Mesenchymal stem cell (in vitro differentiated cells and primary cell): ENCODE measurements at places on chromosomes 5 and 9.

DNA sequence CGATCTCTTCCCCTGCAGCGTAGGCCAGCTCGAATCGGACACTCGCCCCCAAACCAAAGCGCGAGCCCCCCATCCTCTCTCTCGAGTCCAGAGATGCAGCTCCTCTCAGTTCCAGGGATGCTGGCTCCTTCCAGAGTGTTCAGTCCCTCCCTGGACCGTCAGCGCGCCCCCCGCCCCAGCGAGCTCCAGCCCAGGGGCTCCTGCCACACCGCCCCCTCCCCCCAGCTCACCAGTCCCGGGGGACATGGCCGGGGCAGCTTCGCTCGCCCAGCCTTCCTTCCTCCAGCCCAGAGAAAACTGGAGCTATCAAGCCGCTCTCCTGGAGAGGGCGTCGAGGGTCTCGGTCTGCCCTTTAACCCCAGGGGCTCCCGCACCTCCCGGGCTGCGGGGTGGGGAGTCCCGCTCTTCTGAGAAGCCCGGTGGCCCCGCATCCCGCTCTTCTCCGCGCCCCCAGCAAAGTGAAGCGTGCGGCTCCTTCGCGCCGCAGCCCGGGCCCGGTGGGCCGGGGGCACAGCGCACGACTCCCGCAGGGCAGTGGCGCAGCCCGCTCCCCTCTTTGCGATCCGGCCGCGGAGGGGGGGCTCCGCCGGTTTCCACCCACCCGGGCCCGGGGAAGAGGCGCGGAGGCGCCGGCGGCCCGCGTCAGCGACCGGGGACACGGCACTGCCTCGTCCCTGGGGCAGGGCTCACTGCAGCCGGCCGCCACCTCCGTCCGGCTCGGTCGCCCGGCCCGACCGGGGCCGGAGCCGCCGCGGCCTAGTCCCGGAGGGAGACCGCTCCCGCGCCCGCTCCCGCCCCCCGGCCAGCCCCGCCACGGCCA is 587 bp downstream of the MIER3 start:
- peak; percentile 43 for DNase-seq

DNA sequence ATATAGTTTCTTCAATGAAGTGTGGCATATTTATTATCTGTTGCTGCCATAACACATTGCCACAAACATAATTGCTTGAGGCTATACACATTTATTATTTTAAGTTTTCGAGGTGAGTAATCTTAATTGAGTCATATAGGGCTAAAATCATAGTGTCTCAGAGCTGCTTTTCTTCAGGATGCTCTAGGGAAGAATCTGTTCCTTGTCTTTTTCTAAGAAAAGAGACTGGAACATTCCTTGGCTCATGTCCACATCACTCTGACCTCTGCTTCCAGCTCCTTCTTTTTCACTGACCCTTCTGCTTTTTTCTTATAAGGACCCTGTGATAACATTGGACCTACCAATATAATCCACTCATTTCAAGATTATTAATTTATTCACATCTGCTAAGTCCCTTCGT is 632.4 kb upstream of the TYRP1 start:
- DNase-seq = no peak

- no peak for DNase-seq
These were observed 90.4 kb upstream of the MVB12B start for GRCh38 chr9:126236273-126236672.

DNA sequence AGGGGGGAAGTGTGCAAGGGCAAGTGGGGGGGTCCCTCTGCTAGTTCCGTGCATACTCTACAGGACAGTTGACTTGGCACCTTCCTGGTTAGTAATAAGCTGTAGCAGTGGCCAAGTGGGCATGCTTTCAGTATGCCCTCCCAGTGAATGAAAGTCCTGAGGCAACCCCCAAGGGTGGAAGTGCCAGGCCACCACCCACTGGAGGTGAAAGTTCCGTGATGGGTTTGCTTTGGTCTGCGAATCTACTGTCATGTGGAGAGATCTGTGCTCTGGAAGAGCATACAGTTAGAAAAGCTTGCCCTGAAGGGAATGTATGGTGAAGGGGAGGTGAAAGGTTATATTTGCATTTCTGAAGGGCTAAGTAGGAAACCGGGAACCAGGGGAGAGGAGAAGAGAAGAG is 10.3 kb downstream of the FXN start:
- DNase-seq = no peak

- DNase-seq = no peak
These were observed 28.1 kb downstream of the ACSL6 start for GRCh38 chr5:131983244-131983771.

DNA sequence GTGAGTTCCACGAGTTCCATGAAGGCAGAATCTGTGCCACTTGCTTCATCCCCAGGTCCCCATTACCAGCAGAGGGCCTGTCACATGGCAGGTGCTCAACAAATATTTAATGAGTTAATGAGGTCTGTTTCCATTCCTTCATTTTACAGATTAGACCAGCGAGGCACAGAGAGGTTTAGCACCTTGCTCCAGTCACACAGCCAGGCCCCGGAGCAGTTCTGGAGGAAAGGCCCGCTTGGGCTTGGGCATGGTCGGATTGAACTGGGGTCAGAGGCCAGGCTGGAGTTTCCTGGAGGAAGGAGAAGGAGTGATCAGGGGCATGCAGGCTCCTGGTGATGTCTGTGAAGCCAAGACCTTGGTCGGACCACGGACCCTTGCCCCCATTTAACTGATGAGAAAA is 4.0 kb upstream of the ST6GALNAC4 start:
- DNase-seq = no peak

DNA sequence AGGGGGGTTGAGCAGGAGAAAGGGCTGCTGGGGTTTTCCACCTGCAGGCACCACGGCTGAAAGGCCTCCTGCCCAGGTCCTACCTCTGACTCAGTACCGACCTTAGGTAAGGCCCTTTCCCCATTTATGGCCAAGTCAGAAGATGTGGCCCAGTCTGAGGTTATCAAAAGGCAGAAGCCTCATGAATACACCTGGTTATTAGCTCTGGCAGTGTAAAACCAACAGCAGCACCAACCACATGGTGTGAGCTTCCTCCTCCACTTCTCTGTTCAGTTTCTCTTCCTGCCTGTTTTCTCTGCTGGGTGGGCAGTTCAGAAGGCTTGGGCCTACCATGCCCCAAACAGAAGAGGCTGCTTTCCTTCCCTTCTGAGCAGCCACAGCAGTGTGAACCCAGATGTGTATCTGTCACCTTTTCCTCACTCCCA is 86.9 kb downstream of the UGCG start:
- no peak for DNase-seq

- DNase-seq = no peak
These were observed 98.1 kb upstream of the IFNK start for GRCh38 chr9:27425827-27426510.

- DNase-seq = no peak
These were observed 2043.6 kb upstream of the C9orf72 start for GRCh38 chr9:29616844-29617243.

DNA sequence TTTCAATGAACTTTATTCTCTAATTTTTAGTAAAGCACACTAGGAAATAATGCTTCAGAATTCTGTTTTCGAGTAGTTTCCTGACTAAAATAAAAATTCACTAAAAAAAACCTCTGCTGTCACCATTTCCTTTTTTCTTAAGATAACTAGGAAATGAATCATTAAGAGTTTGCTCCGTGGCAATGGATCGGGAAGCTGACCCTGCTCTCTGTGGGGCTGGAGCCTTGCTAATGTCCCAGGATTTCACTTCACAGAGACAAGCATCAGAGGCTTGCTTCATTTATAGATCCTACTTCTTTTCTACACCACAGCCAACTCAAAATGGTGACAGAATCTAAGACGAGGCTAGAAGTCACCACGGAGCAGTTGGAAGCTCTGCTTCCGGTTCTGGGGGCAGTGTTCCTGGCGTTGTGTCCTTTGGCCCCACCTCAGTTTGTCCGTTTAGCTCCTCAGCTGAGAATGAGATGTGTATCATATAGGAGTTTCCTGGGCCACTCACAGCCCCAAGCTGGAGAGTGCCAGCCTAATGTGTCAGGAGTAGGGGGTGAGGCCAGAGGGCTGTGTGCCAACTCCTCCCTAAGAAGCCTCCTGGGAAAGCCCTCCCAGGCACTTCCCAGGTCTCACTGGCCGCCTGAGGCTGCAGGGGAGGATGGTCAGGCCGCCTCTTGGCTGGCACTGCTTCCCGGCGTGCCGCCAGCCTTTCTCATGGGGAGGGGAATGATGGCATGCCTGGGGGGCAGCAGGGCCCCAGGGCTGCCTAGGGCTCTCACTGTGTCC is 19.6 kb downstream of the TENT4A start:
- peak; percentile 80 for DNase-seq

DNA sequence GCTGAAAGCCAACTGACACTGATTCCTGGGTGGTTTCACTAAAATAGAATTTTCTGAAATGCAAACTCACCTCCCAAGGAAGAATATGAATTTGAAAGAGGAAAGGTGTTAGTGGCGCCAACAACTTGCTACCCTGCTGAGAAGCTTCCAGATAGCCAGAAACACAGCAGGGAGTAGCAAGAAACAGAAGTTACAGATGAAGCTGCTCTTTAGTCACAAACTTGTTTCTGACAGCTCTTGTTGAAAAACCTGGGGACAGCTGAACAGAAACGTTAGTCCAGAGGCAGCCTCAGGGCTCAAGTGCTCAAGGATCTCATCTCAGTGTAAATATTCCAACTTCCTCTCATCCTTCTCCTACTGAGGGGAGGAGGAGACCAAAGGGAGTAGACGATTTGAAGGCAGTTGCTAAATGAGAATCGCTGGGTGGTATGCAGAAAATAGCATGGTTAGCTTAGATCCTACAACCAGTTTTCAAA is 184.1 kb downstream of the PDE4D start:
- DNase-seq = peak; percentile 60

DNA sequence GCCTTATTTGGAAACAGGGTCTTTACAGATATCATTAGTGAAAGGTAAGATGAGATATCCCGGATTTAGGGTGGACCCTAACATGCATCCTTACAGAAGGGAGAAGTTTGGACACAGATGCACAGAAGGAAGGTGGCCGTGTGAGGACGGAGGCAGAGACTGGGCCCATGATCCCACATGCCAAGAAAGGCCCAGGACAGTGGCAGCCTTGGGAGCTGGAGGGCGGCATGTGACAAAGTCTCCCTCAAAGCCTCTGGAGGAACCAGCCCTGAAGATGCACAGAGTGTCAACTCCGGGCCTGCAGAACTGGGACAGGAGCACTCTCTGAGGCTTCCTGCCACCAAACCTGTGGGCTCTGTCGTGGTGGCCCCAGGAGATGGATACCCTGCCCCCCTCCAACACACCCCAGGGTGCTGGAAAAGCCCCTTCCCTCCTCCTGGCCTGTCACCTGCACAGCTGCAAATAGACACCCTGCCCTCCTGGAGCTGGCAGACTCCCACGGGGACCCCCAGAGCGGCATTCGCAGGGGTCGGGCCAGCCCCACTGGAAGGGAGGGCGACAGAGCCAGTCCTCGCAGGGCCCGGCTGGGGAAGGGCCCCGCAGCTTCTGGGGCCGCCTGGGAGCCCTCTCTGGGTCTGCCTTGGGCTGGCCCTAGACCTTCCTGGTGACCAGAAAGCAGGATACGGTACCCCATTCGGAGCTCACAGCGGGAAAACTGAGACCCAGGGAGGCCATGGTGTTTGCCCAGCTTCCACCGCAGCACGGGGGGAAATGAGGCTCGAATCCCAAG is 7.9 kb downstream of the NACC2 start:
- DNase-seq = no peak

GRCh38 chr5:143717400-143717799 is 94.6 kb upstream of the HMHB1 start:
- peak; percentile 23 for DNase-seq

DNA sequence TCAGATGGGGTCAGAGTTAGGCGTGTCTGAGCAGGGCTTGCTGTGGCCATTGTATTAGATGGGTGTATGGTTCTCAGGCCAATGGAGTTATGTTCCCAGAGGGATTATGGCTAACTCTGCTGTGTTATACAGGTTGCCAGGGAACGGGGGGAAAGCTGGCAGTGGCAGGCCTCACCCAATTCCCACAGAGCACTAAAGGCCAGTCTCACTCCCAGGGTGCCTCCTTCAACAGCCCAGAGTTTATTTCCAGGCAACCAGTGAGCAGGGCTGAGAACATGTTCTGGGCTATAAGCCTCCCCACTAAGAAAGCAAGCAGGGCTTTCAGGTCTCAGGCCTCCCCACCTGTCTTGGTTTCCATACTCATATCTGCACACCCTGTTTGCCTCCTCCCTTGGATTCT is 597.9 kb downstream of the ZNF608 start:
- DNase-seq = no peak

DNA sequence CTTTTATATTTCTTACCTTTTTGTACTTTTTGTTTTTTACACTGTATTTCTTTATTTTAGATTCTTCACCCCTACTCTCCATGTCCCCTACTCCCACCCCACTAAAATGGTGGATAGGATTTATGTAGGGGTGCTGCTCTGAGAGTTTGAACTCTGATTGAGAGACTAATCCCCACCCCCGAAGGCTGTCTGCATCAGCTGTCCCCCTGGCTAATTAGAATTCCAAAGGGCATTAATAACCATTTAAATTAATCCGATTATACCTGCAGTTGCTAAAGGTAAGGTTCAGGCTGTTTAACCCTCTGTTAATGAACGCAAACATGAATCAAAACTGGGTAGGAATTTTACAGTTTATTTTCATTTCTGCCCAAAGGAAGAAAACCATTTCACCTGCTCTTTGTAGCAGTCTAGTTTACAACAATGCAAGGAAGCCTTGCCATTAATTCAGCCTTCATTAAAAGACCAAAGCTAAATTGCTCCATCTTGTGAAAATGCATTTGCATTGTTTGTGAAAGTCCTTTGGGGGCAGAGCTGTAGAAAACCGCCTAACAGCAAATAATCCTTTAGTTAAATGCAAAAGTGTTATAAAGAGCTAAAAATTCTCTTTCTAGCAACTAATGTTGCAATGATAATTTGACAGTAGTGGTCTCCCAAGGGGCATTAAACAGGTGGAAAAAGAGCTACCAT is 71.2 kb downstream of the ZCCHC7 start:
- no peak for DNase-seq

DNA sequence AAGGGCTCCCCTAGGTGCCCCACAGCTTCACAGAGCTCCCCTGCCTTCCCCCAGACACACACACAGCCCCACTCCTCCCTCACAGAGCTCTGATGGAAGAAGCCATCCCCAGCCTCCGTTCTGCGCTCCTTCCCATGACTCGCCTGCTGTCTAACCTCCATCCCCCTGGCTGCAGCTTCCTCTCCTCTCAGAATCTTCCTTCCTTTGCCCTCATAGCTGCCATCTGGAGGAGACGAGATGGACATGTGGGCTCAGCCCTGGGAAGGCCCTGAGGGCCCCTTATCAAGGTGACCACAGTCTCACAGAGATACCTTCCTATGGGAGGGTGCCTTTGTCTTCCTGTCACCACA is 94.3 kb downstream of the PCDH1 start:
- DNase-seq = no peak

DNA sequence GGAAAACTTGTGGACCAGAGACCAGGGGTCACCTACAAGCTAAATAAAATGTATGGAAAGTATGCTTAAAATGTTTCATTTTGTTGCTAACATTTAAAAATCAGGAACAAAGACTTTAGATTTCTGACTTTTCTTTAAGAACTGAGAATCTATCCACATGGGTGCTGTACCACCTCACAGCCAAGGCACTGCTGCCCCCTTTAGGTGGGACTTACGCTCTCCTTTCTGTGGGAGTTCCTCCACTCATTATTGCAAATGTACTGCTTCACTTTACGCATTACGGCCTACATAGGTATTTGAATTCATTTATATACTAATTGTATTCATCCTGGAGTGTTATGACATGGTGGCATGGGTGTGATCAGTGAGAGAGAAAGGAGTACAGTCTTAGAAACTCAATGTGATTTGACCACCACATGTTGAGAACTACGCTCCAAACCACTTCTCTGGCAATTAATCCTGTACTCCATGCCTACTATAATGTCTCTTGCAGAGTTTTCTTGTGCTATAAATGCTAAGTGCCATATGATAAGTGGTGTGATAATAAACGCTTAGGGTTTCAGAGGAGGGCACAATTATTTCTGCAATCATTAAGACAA is 24.7 kb upstream of the CETN3 start:
- DNase-seq = peak; percentile 42
